Activated T-cell treated with anti-CD3 and anti-CD28 coated beads, Interleukin-2, amount 50 U/mL, for 72 hours (primary cell): ENCODE measurements at places on chromosomes 16 and 17.

- DNase-seq = peak; percentile 47
Observed at GRCh38 chr17:16491131-16491702, 776 bp downstream of the LRRC75A start.

- DNase-seq = no peak
Observed at GRCh38 chr16:50173316-50173715, 20.2 kb downstream of the TENT4B start.

GRCh38 chr16:54180421-54181359 is 105.9 kb downstream of the IRX3 start:
- DNase-seq = no peak

DNA sequence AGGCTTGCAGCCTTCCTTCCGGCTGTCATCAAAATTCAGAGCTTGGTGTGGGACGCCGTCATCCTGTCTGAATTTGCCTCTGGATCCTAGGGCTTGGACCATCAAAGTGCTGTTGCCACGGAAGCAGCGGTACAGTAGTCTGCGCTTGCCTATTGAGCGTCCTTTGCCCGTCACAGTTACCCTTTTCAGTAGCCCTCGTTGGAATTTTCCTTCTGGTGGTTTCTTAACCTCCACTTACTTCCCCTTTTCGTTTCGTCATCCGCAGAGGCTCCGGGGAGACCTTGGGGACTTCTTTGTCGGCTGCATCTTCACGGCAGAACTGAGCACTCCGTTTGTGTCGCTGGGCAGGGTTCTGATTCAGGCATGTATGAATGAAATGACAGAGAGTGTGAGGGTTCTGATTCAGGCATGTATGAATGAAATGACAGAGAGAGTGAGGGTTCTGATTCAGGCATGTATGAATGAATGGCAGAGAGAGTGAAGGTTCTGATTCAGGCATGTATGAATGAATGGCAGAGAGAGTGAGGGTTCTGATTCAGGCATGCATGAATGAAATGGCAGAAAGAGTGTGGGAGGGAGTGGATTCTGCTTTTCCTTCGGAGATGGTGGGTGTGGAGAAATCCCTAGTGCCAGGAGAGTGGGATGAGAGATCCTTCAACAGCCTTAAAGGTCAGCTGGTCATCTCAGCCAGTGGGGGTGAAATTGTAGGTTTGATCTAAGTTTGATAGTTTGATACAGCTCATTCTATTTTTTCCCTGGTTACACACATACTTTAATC is 8.0 kb downstream of the TLCD3A start:
- DNase-seq = peak; percentile 58

DNA sequence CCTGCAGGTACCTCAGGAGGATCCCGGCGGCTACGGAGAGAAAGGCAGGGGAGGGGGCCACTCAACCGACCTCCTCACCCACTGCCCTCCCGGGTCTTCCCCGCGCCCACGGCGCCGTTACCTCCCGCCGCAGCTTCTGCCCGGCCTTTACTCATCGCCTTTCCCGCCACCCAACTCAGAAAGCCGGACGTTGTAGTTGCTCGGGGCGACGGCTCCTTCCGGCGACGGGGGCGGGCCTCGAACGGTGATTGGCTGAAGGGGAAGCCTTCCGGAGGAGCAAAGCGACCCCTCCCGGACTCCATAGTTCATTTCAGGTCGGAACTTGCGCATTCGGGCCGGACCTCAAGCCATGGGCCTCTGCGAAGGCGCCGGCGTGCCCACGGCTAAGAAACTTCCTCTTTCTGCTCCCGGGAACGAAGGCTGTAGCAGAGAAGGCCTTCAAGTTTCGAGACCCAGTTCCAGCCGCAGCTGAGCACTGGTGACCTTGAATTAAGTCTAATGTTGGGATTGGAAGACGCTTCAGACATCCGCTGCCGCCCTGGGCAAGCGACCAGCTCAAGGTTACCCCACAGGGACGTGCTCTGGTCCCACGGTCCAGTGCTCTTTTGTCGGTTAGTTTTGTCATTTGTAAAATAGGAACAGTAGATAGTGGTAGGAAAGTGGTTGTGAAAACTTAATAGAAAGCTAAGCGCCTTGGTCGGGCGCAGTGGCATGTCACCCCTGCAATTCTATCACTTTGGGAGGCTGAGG is at the start of gene PSMC3IP:
PSMC3IP (minus strand) TSS at position 198 of the 750 bp plus-strand sequence; CDS start at position 155, 43 bp downstream.
- peak; percentile 97 for DNase-seq

DNA sequence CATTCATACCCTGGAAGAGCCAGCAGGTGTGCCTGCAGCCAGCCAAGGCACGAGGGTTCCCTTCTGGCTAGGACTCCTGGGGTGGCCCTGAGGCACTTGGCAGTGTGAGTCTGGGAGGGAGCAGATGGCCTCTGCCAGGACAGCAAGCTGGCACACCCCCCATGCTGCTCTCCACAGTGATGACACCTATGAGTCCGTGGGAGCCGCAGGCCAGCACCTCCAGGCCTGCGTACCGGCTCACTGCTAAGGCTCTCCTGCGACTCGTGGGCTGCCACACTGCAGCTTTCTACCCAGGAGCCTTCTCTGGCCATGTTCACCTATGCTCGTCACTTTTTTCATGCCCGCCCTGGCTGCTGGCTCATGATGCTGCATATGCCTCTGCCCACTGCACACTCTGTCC is 68.1 kb downstream of the NDEL1 start:
- no peak for DNase-seq

- no peak for DNase-seq
Observed at GRCh38 chr16:81516478-81517149, 72.0 kb downstream of the CMIP start.

GRCh38 chr17:5354310-5354709 is 65.2 kb downstream of the NUP88 start:
- DNase-seq = no peak

DNA sequence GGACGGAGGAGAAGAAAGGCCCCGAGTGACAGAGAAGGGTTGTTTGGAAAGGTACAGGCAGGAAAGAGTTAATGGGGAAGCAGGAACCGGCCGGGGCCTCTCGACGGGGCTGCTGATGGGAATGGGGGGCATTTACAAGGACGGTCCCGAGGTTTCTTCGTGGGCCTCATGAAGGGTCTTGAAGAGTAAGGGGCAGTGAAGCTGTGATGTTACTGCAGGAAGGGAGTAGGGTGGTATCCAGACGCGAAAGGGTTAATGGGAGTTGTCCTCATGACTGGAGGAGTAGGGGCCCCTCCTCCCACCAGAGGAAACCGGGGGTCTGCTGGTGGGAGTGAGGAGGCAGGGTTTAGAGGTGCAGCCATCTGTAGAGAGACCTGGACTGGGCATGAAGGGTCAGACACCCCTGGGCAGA is 481 bp downstream of the PDK2 start:
- DNase-seq = no peak

DNA sequence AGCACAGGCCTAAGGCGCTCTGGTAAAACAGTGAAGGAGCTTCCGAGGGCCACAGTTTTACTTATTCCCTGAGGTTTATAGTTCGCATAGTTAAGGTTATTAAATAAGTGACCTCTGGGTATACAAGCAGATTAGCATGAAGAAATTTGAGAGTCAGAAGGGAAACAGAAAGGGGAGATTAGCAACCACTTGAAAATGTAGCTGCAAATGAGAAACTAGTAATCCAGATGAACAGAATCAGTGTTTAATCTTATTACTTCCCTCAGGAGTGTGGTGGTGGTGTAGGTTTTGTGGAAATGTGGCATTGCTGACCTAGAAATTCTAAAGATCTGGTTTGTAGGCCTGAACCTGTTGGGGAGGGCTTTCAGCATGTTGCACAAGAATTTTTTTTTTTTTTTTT is 130.4 kb downstream of the CCDC182 start:
- no peak for DNase-seq

DNA sequence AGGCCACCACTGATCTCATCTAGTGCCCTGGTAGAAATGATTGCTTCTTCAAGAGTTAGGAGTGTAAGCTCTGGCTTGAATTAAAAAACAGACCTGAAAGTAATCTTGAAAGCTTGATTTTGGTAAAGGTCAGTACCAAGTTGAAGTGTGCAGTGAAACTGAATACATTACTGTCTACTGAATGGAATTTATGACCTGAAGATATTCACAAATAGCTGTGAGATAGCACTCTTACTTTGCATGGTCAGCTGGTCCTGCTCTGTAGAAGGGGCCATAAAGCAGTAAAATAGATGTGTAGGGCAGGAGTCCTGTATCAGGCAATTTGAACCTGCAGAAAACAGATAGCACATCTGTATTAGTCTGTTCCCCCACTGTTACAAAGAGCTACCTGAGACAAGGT is 78.6 kb downstream of the MYH13 start:
- DNase-seq = no peak

- no peak for DNase-seq
Observed at GRCh38 chr17:71902894-71903506, 217.8 kb upstream of the SOX9 start.

- no peak for DNase-seq
Observed at GRCh38 chr16:86667035-86667434, 88.7 kb downstream of the FOXL1 start.

DNA sequence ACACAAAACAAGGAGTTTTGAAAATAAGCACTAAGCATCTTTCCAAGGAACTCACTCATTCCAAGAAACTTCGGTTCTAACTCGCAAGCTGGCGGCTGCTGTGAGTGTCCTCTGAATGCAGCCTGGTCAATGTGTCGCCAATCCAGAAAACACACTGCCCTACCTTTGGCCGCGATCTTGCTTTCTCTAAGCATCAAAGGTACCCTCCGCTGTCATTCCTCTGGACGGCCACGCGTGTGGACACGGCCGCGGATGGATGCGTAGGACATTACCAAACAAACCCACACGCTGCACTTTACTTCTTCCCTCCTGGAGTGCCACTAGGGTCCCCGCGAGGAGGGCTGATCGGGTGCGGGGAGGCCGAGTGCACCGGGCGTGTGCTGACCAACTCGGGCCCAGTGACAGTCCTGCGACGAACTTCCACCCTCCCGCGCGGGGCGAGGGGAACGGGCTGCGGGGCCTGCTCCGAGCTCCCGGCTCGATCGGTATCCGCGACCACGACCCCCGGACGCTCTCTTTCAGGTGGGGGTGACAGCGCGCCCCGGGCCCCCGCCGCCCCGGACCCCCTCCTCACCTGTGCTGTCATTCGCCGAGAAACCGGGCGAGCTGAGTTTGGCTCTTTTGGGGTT is 1.1 kb downstream of the CREBBP start:
- DNase-seq = peak; percentile 34
